NB4 (cell line): ENCODE measurements at places on chromosomes 4 and X.

DNA sequence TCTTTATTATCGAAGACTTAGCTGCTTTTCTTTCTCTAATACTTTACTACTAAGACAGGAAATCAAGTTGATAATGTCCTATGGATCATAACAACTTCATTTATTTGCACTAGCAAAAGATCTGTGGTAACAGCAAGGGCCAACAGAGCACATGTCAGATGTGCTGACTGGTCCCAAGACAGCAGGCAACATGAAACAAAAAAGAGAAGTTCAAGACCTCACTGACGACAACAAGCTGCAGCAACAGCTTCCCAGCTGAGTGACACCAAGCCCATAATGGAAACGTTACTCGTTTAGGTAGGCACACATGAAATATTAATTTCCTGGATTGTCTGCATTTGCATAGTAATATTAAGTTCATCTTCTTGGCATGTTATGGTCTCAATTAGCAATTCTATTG is 126.9 kb downstream of the UNC5C start:
- DNase-seq: peak; percentile 41

DNA sequence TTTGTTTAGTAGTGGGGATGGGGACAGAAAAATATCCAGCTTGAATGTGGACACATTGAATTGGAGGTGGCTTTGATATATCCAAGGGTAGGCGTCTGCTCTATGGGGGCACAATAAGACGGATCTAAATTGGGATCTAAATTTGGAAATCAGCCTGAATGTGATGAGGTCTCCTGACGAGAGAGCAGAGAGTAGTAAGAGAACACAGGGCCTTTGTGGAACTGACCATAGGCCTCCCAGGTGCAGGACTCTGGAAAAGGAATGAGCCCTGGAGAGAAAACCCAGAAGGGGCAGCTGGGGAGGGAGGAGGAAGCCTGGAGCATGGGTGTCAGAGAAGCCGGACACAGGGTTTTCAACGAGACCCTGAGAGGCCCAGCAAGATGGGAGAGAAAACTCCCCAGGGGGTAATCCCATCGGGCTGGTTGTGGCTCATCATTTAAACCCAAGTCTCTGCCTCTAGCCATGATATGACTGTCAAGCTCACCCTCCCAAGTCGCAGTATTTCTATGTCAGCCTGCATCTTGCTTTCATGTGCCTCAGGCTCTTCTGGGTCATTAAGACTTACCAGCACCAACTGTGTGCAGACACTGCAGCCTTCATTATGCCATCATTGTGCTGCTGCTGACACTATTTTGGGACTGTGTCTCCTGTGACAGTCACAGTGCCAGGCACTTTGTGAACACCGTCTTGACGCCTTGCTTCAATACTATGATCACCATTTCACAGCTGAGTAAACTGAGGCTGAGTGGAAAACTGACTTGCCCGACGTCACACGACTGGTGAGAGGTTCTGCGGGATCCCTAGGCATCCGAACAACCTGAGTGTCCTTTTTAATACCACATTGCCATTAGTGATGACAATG is 57.1 kb downstream of the ANAPC4 start:
- no peak for DNase-seq

- no peak for DNase-seq
These were observed 20.5 kb upstream of the AFAP1 start for GRCh38 chr4:7960017-7960789.

GRCh38 chr4:52051213-52051614 is at the start of gene SPATA18:
SPATA18 (plus strand) TSS chr4:52051304; CDS start chr4:52051705, 401 bp downstream.
- no peak for DNase-seq

GRCh38 chr4:174210952-174211490 is 72.4 kb downstream of the FBXO8 start:
- no peak for DNase-seq

- DNase-seq: no peak
These were observed 233.9 kb upstream of the EDA2R start for GRCh38 chrX:66872771-66873170.
